ENCODE measurements at places on chromosomes 6 and 20. TPM values are rescaled to one million over a fixed set of nuclear protein-coding genes. Genes with fewer than 3 reads are reported as not detected.

Gene SLC17A1
- total RNA-seq = not detected

Gene TSPO2
- not detected for total RNA-seq

Gene PFDN4
- 39.0 TPM for total RNA-seq

Gene POU5F1
- 3.7 TPM for total RNA-seq

Gene SLC2A10
- total RNA-seq = not detected

Gene ARFGEF3
- 0.08 TPM for total RNA-seq

Gene TFAP2D
- total RNA-seq = not detected

Gene PAX1
- total RNA-seq = not detected

Gene SNRNP48
- total RNA-seq = 10.5 TPM

Gene TFAP2C
- total RNA-seq = not detected

Gene CHD6
- 27.2 TPM for total RNA-seq

DNA sequence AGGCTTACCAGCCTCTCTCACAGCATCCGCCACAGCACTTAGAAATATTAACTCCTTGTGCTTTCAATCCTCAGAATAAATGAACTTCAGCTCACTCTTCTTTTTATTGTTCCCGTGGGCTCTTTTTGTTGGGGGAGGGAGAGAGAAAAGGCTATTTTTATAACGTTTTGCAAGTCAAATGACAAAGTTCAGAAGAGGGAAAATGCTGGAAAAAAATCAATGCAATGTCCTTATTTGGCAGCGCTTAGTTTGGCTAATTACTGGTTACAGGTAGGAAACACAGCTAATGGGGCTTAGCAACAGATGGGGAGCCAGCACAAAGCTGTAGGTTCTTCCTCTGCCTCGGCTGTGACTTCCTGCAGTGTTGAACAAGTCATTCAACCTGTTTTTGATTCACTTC, 1067.0 kb upstream of the MAP3K7 start:
- DNase-seq = no peak

DNA sequence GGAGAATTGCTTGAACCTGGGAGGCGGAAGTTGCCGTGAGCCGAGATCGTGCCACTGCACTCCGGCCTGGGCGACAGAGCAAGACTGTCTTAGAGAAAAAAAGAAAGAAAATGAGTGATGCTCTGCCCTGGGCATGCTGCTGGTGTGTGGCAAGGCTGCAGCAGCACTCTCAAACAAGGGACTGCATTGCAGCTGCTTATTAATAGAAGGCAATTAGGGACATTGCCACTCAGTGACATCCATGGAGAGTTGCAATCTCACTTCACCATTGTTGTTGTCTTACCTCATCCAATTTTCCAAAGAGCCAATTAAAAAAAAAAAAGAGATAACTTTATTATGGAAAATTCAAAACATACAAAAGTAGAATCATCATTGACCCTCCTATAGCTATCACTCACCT, 131.1 kb downstream of the LRRC1 start:
- DNase-seq = no peak

DNA sequence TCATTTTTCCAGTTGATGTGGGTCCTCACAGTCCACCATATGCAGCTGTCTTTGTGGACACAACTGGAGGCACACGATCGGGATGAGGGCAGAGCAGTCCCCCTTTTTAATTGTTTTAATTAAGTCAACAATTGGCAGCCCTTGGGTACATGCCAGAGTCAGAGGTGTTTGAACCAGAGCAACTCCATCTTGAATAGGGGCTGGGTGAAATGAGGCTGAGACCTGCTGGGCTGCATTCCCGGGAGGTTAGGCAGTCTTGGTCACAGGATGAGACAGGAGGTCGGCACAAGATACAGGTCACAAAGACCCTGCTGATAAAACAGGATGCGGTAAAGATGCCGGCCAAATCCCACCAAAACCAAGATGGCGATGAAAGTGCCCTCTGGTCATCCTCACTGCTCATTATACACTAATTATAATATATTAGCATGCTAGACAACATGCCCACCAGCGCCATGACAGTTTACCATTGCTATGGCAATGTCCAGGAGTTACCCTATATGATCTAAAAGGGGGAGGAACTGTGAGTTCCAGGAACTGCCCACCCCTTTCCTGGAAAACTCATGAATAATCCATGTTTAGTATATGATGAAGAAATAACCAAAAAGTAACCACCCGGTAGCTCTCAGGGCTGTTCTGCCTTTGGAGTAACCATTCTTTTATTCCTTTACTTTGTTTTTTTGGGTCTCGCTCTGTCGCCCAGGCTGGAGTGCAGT, 31.8 kb upstream of the BLCAP start:
- no peak for DNase-seq

GRCh38 chr20:25136643-25137559, 55.0 kb upstream of the VSX1 start:
- DNase-seq = no peak

GRCh38 chr20:21808863-21809664, 103.6 kb downstream of the PAX1 start:
- no peak for DNase-seq

GRCh38 chr20:62651285-62652021, 9.2 kb downstream of the SLCO4A1 start:
- peak; percentile 84 for DNase-seq

DNA sequence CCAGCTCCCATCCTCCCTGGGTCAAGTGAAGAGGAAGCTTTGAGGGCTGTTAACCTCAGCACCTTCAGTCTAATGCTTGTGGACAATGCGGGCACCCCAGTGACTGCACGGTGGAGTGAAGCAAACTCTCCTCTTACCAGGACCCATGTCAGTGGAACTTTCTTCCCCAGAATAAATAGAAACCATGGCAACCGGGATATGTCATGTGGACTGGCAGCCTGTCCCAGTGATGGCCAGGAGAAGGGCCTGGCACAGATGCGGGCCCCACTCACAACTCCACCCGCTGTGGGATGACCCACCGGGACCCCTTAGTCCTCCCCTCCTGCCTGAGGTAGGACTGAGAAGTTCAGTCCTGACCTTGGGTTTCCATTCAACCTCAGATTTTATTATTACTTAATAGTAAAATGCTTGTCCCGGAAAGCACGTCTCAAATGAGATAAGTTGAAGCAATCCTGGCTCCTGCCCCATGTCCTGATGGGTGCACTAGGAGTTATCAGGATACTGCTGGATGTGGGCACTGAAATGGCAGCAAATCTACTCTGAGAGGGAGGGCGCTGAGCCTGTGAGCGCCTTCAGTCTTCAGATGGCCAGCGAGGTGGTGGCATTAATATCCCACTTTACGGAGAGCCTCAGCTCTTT, 23.5 kb downstream of the TOX2 start:
- DNase-seq = no peak

- no peak for DNase-seq
These were observed 56.3 kb downstream of the PREX1 start for GRCh38 chr20:48771542-48771941.

- no peak for DNase-seq
These were observed 132.4 kb downstream of the JARID2 start for GRCh38 chr6:15378272-15378671.

GRCh38 chr20:37896932-37897548, 5.9 kb upstream of the VSTM2L start:
- no peak for DNase-seq

DNA sequence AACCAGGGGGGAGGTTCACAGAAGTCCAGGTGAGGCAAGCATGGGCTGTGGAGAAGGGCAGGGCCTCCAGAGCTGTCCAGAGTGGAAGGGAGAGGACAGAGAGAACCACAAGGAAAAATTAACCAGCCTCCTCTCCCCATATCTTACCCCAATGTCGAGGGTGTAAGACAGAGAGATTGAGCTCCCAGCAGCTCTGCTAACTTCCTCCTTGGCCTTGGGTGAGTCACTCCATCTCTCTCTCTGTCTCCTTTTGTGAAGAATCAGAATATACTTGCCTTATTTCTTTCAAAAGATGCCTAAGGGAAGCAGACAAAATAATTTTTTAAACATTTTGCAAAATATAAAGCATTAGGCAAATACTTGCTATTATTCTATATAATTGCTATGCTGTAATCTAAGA, 58.3 kb upstream of the IYD start:
- DNase-seq = no peak

DNA sequence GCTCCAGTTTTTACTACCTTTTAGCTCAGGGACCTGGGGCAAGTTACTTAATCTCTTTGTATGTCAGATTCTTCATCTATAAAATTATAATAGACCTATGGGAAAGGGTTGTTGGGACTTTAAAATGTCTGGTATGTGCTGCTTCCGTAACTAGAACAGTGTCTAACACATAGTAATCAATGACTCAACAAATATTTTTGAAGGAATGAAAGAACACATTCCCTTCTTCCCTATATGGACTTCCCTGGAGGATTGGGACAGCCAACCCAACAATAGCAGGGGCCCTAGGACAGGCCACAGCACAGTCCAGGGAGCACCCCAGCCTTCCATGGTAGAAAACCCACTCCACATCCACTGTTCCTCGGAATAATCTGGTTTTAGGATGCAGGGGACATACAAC, 50.7 kb upstream of the TPD52L1 start:
- DNase-seq = no peak

- DNase-seq = no peak
These were observed 1.9 kb downstream of the TRIB3 start for GRCh38 chr20:382291-383115.

DNA sequence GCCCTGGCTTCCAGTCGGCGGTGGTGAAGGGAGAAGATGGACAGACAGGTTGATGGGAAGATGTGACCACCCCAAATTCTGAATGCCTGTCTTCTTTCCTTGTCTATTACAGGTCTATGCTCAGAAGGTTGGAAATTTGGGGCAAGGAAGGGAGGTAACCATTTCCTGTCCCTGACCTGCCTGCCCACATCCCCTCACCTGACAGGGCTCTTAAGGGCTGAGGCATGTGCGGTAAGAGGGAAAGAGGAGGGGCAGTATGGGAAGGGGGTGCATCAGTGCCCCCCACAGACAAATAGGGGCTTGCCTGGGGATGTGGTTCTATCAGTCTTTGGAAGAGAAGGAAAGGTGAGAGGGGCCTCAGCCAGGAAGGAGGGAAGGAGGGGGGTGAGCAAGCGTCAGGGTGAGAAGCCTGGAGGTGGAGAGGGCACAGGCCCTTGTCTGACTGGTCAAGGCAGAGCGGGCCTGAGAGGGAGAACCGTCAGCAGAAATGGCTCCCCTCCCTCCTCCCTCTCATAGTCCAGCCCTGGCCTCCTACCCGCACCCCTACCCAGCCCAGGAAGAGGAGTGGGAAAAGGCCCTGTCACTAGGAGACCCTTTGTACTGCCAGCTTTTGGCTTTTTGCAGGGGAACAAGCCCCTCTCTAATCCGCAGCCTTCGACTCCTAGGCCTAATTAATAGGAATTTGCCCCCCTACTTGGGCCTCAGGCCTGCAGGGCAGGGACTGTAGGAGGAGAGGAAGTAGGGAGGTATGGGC, 104.4 kb upstream of the FOXP4 start:
- DNase-seq = no peak

GRCh38 chr6:145823328-145823944, 8.8 kb upstream of the FBXO30 start:
- no peak for DNase-seq
